ENCODE measurements at places on chromosomes 12 and 14. TPM values are rescaled to one million over a fixed set of nuclear protein-coding genes. Genes with fewer than 3 reads are reported as not detected.

The FAM90A1 gene
- total RNA-seq: 0.15 TPM

The SLC39A5 gene
- total RNA-seq: not detected

The OVCH1 gene
- total RNA-seq: not detected

The TOMM20L gene
- total RNA-seq: not detected

The DGLUCY gene
- total RNA-seq: 51.5 TPM

The ALG10 gene
- total RNA-seq: 13.5 TPM

The MMP17 gene
- total RNA-seq: 7.4 TPM

The FOXG1 gene
- total RNA-seq: not detected

The MANSC1 gene
- total RNA-seq: 8.8 TPM

The BMP4 gene
- 52.6 TPM for total RNA-seq

The MYH6 gene
- not detected for total RNA-seq

The GZMB gene
- not detected for total RNA-seq

The NPAS3 gene
- total RNA-seq: 0.32 TPM

The CCDC38 gene
- total RNA-seq: not detected

The NEMP1 gene
- total RNA-seq: 9.7 TPM

The PXMP2 gene
- total RNA-seq: 26.4 TPM

The ABHD12B gene
- total RNA-seq: not detected

The RTL1 gene
- total RNA-seq: not detected

The NDRG2 gene
- not detected for total RNA-seq

The FLRT2 gene
- 3.3 TPM for total RNA-seq

The LGR5 gene
- not detected for total RNA-seq

The GPR68 gene
- total RNA-seq: 0.61 TPM

The ACSS3 gene
- 0.30 TPM for total RNA-seq

The GDF3 gene
- total RNA-seq: not detected

The LRIG3 gene
- total RNA-seq: 126 TPM

The CD163L1 gene
- total RNA-seq: 5.8 TPM

The RGS6 gene
- not detected for total RNA-seq

The LHX5 gene
- total RNA-seq: not detected

The FAM181A gene
- not detected for total RNA-seq

The SMCO2 gene
- total RNA-seq: not detected

The RNASE3 gene
- total RNA-seq: not detected

The OR6J1 gene
- total RNA-seq: not detected

The MAPK1IP1L gene
- total RNA-seq: 16.7 TPM

The A2M gene
- total RNA-seq: 3.5 TPM

The COX8C gene
- total RNA-seq: not detected

The ZC2HC1C gene
- 3.6 TPM for total RNA-seq

The SLC10A1 gene
- not detected for total RNA-seq

The TGM1 gene
- total RNA-seq: 0.91 TPM

The TAS2R19 gene
- 4.0 TPM for total RNA-seq

The BEGAIN gene
- 0.91 TPM for total RNA-seq

Measured in epithelial cell of umbilical artery (primary cell).